ENCODE measurements at places on chromosomes 1 and 21.

DNA sequence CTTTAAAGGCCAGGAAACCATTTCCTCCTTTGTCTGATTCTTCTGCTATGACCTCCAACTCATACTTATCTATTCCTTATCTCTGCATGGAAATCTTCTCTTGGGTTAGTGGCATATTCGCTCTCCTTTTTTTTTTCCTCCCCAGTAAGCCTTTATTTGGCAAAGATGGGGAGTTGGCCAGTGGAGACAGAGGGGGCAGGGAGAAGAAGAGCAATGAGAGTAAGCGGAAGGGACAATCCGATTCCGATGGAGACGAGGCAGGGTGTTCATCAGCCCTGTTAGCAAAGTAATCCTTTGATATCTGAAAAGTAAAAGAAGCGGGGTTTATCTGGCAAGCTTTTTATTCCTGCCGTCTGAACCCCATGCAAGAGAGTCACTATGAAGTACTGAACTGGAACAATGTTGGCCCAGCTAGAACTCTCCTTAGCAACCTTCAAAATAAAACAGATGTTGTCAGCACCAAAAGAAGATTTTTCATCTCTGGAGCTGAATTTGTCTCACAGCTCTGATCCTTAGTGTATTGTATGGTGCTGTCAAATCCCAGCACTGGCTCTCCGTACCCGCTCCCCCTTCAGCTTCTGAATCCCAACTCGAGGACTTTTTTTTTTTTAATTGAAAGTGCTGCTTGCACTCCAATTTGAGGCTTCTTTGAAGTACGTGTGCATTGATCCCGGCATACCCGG lies 40.9 kb downstream of the PTGFRN start:
- DNase-seq: no peak

- DNase-seq: no peak
Measured at GRCh38 chr1:160768295-160768657, 27.7 kb upstream of the LY9 start.

- DNase-seq: no peak
Measured at GRCh38 chr1:21152423-21153100, 24.1 kb downstream of the EIF4G3 start.

DNA sequence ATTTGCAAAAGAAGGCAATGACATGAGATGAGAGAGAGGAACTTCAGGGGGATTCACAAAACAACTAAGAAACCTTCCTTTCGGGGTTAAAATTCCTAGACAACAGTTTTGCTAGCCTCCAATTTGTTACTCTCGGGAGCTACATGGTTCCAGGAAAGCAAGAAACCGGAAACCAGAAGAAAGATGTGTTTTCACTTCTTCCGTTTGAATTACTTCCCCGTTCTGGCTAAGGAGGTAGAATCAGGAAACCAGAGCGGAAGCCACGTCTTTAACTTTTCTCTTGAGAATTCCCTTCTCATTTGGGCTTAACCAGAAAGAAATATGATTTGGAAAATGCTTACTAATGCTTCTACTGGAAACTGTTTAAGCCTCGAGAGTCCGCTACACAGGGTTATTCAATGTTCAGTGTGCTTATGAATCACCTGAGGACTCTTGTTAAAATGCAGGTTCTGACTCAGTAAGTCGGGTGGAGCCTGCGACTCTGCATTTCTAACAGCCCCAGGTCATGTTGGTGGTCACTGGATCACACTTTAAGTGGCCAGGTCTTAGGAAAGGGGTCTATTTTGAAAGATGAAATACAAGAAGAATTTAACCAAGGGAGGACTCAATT lies 43.5 kb upstream of the MCOLN3 start:
- DNase-seq: no peak
